Cardiac septum (tissue), 1 donor: ENCODE measurements at places on chromosomes 2 and 18.

DNA sequence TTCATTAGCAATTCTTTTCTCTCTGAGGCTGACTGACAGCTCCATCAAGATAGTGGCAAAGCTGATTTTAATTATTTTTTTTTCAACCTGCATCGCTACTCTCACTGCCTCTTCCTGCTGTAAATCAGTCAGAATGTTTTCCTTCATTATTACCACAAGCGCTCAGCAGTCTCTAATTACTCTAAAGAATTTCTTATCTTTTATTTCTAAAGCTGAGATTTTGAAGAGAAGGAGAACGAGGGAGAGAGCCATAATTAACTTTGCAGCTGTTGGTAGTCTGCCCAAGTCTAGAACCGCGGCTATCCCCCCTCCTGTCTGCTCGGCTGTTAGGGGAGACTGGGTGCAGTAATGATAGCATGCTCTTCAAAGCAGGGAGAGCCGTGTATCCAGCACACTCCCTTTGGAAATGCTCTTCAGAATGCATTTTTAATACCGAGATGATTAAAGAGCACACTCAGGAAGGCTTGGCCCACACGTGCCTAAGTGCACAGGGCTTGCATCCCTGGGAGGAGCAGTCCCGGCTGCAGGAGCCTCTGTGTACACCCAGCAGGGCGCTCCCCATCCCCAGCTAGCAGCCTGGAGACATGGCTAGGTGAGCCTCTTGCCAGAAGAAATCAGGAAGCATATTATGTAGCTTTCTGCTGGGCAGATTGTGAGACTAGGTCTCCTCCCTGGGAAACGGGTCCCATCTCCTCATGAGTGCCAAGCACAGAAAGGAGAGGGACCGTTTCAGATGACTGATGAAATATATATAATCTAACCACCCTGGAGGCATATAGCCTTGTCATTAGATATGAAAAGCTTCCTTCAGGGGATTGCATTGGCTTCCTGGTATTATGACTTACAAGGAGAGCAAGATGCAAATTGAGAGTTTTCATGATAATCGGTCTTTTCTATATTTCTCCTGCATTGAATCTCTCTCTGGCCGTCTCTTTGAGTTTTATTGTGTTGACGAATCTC, 555.2 kb downstream of the CMPK2 start:
- no peak for DNase-seq

- DNase-seq, result no peak
Measured at GRCh38 chr2:12700989-12701388, 15.7 kb upstream of the TRIB2 start.

DNA sequence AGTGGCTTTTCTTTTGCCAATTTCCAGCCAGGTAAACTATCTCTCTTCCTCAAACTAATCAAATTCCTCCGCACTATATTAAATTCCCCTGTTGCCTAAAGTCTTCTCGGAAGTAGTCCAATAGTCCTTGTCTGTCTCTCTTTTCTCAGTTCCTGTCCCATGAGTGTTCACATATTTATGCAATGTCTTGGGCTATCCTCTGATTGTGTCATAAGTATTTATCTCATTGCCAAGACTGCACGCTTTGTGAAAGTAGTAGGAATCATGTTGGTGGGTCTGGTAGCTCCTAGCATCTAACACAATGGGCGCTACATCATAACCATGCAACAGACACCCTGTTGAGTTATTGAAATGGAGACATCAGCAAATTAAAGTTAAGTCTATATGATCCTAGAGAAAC, 59.9 kb upstream of the POU3F3 start:
- no peak for DNase-seq

GRCh38 chr2:161995553-161996016, 78.4 kb downstream of the DPP4 start:
- DNase-seq, result no peak

DNA sequence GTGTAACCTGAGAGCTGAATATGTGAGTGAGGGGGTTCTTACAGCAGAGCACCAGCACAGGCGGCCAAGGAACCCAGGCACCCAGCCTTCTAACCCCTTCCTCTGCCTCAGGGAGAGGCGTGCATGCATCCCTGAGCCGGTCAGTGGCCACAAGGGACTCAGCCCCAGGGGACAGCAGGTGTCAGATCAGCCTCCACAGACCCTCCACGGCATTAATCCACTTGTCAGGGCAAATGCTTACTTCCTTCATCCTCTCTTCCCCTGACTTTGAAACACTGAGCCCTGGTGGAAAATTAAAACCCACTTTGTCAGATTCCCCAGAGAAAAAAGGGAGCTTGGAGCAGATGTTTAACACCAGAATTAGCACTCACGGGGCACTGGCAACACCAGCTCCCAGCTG, 60.5 kb upstream of the SMAD2 start:
- DNase-seq, result no peak

DNA sequence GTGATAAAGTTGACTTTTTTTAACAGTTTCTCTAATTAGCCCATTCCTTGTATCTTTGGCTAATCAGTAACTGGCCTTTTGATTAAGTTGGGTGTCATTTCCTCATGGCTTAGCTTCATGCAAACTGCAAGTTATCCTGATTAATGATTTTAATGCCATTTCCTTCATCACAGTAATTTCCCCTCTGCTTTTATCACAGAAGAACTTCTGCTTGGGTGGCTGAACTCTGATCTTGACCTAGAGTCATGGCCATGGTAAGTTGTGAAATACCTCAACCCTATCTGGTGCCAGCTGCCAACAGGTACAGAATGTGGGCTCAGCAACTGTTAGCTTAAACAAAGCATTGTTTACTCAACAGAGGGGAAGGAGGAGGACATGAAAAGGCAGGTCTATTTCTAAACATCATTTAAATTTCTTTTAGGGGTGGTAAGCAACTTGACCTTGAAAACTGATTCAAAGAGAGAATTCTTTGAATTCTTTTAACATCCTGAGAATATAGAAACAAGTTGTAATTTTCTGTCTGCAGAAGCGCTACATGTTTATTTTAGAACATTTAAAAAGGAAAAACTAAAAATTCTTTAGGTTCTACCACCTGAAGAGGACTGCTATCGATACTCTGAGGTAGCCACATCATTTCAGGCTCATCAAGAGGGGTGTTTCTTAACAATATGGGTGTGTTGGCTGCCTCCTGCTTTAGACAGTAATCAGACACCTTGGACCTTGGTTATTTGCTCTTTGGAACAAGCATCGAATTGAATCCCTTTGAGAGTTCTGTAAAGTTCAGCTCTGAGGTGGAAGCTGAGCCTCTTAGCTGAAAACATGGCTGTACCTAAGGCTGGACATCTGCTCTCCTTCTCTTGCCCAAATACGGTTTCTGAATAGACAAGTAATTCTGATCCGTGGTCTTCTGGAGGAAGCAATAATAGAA, 39.7 kb downstream of the ANXA4 start:
- DNase-seq, result no peak

DNA sequence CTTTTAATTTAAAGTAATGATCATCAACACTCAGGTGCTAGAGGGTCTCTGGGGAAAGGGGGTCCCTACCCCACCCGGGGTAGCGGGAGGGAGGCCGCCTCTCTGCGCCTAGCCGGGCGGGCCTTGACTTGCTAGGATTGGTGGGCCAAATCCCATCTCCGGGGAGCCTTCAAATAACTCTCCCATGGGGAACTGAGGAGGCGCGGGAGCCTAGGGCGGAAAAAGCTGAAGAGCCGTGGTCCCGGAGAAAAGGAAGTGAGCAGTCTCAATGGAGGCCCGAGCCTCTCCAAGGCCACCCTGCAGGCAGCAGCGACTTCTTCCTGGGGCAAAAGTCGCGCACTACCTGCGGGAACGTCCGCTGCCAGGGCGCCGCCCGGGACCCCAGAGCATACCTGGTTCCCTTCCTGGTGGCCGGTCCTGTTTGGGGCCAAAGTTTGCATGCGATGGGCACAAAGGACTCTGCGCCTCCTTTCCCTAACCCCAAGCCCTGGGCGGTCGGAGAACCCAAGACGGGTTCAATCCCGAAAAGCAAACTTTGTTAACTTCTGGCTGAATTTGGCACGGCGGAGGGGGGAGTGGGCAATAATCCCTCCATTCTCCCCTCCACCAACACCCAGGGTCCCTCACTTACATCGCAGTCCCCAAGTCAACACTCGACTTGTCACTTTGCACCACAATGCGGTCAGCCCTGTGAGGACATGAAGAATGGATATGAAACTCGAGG, 13.6 kb downstream of the EN1 start:
- DNase-seq, result no peak

DNA sequence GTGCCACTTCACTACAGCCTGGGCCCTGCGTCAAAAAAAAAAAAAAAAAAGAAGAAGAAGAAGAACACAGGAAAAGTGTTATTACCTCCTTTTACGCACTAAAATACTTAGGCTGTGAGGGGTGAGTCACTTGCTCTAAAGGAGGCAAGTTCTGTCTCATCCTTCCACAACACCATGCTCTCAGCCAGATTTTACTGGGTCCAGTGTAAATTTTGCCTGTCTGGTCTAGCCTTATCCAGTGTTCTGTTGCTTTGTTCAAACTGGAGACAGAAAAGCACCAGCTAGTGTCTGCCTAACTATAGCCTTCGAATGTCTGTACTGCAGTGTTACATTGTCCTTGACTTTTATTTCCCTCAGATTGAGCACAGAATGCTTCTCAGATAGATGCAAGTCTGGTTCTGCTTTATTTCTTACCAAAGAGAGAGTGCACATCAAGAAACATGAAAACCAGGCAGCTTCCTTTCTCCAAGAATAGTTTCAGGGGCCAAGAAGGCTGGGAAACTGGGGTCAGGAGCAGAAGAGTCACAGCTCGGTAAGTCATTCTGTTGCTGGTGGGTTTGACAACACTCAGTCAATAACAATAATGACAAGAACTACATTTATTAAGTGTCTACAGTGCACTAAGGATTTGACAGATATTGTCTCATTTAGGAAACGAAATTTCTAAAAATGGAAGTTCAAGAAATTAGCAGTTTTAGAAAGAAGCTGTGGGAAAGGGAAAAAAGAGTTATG, 3.1 kb upstream of the MSGN1 start:
- no peak for DNase-seq

GRCh38 chr2:126883666-126884040, 15.0 kb upstream of the TEX51 start:
- DNase-seq, result peak; percentile 63

DNA sequence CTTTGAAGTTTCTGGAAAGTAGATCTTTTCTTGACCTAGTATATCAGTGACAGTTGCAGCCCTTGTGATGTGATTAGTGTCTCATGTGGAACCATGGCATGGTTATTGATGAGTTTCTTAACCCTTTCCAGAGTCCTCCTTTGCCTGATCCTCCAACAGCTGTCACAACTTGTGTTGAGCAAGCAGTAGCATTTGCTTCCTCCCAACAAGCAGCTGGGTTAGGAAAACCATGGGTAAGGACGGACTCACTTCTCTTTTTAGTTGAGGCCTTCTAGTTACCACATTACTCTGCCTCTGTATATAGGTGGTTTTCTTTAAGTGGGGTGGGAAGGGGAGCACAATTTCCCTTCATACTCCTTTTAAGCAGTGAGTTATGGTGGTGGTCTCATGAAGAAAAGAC, 96.3 kb downstream of the XRCC5 start:
- DNase-seq, result no peak

DNA sequence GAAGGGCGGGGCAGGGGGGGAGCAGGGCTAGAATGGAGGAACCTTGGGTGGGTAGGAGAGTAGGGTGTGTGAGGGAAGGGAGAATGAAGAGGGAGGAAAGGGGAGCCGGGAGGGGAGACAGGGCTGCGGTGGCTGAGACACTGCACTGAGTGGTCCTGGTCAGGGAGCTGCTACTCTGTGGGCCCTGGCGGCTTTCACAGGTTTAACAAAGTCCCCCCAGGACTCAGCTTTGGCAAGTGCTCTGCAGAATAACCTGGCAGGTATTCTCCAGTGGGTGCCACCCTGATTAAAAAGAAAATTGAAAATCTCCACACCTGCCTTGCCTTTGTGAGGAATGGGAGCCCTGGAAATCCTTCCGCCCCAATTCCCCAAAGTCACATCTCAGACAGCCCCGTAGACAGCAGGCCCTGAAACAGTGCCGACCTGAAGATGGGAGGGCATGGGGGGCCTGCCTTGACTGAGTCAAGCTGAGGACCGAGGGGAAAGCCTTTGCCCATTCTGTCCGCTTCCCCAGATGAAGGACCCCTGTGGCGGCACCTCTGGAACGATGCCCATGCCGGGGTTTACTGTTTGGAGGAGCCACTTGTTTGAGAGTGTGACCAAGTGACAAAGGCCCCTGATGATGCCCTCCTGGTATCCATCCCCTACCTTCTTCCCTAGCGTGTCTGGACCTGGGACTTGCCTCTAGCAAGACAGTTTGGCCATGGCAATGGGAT, 43.6 kb upstream of the OTOS start:
- DNase-seq, result no peak

- no peak for DNase-seq
Measured at GRCh38 chr18:63291278-63291677, 28.3 kb downstream of the BCL2 start.

GRCh38 chr2:58476556-58476955, 235.4 kb upstream of the FANCL start:
- no peak for DNase-seq

GRCh38 chr2:160664603-160665140, 171.1 kb upstream of the RBMS1 start:
- no peak for DNase-seq

- no peak for DNase-seq
Measured at GRCh38 chr18:5058768-5059695, 138.0 kb downstream of the AKAIN1 start.

GRCh38 chr2:16640867-16641266, 24.8 kb downstream of the CYRIA start:
- DNase-seq, result no peak

- no peak for DNase-seq
Measured at GRCh38 chr2:76812156-76812555, 710.0 kb downstream of the LRRTM4 start.

- DNase-seq, result no peak
Measured at GRCh38 chr2:123890148-123890547, 134.9 kb upstream of the CNTNAP5 start.

- DNase-seq, result no peak
Measured at GRCh38 chr2:32680942-32681341, 53.1 kb downstream of the TTC27 start.

- no peak for DNase-seq
Measured at GRCh38 chr18:4024702-4025101, 430.4 kb downstream of the DLGAP1 start.

DNA sequence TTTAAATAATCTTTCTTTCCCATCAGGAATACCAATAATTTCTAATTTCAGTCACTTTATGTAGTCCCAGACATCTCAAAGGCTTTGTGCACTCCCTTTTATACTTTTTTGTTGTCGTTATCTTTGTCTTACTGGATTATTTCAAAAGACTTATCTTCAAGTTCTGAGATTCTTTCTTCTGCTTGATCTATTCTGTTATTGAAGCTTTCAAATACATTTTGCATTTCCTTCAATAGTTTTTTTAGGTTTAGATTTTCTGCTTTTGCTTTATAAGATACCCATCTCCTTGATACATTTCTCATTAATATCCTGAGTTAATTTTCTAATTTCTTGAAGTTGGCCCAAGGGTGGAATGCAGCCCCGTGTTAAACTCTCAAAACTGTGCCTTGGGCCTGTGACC, 432.4 kb downstream of the RIT2 start:
- no peak for DNase-seq

- DNase-seq, result no peak
Measured at GRCh38 chr2:172225786-172226185, 123.1 kb upstream of the DLX2 start.

GRCh38 chr2:84017010-84017409, 442.1 kb downstream of the SUCLG1 start:
- no peak for DNase-seq
